ENCODE measurements at places on chromosomes 7 and 10.

DNA sequence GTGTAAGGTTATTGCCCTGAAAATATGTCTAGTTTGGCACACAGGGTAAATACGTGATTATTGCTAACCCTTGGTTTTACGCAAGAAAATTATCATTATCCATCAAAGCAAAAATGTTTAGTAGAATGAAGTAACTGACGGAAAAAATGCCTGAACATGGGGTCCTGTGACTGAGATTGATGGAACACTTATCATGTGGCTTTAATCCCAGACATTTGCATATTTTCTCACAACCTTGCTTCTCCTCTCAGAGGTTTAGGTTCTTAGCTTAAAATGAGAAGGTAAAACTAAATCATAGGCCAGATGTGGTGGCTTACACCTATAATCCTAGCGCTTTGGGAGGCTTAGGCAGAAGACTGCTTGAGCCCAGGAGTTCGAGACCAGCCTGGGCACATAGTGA, 1010.7 kb downstream of the LRMDA start:
- no peak for DNase-seq

DNA sequence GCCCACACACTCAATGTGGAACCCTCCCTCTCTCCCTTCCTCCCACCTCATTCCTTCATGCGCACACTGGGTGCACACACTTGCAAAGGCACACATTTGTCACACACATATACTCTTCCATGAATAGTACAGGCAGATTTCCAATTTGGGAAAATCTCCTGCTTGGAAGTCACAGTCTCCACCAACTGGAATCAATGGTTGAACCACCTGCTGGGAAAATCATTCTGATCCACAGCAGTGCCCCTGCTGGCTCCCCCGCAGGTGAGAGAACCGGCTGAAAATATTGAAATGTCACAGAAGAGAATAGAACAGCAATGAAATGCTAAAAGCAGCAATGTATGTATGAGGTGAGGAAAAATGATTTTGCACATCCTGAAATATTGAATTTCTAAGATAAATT, 232.7 kb downstream of the ADAM12 start:
- no peak for DNase-seq

DNA sequence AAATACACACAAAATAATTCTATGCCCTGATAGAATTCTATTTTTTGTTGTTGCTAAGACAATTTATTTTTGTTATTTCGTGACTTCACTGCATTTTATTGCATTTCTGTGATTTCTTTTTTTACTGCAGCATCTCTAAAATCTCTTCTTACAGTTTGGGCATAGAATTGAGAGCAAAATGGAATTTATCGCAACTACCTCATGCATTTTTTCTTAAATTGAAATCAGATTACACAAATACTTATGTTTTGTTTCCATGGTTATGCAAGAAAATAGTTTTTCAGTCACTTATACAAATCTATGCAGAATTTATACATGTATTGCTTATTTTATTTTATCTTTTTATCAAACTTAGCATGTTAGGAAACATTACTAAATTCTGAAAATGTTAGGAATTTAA, 781.8 kb upstream of the LRRTM3 start:
- DNase-seq = no peak

DNA sequence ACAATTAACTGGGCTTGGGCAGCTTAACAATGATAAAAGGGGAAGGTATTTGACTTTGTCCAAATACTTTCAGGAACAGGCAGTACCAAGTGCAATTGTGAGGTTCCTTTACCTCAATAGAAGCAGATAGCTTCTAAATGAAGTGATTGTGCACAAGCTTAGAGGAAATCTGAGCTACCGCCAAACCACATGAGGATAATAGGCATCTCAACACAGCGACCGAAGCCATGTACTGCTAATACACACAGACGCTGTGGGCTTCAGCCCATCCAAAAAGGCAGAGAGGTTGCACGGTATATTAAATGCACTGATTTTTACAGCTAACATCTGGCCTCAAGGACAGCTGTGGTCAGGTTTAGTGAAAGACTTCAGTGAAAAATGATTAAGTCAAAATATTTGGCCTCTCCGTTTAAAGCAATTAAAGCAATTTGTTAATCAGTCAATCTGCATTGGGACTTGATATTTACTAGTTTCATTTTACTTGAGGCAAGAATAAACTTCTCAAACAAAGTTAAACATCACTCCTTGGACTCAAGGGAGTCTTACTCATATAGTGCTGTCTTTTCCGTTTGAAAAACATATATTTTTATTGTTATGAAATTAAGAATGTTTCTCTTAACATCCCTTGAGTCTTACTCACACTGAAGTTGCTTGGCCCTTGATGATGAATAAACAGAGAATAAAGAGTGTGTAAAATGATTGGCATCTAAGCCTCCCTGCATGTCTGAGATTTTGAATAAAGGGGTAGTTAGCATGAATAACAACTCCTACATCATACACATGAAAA, 306.3 kb downstream of the C7orf25 start:
- no peak for DNase-seq

DNA sequence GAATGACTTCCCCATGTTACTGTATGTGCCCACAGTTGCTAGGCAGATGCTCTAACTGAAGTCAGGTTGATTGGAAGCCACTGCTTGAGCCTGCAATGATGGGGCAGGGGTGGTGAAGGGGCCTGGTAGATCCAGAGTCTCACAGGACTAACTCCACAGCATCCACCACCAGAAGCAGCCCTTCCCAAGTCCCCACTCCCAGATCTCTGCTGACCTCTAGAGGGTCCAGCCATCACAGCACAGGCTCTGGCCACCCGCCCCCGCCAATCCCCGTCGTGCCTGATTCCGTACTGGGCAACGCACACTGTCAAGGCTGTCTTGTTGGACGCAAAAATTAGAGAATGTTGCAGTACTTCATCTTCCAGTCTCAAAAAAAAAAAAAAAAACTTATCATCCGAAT, 136.8 kb upstream of the PDE1C start:
- peak; percentile 77 for DNase-seq

GRCh38 chr7:117692338-117692737, 180.9 kb downstream of the CTTNBP2 start:
- DNase-seq = no peak

- peak; percentile 98 for DNase-seq
Measured at GRCh38 chr7:1086588-1087464, 1.1 kb upstream of the GPER1 start.

DNA sequence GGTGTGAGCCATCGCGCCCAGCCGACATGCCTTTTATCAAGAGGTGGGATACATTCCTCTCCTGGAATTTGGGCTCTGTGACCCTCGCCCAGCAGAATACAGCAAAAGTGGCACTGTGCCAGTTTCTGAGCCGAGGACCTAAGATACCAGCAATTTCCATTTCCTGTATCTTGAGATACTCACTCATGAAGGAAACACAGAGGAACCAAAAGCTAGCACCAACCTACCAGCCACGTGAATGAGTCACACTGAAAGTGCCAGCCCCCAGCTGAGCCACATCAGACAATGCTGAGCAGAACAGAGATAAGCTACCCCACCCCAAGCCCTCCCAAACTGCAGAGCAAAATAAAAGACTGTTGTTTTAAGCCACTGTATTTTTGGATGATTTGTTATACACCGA, 56.3 kb downstream of the CACUL1 start:
- no peak for DNase-seq

GRCh38 chr7:156816943-156817572, 75.9 kb downstream of the LMBR1 start:
- no peak for DNase-seq

- no peak for DNase-seq
Measured at GRCh38 chr7:11957956-11958355, 126.0 kb upstream of the THSD7A start.

DNA sequence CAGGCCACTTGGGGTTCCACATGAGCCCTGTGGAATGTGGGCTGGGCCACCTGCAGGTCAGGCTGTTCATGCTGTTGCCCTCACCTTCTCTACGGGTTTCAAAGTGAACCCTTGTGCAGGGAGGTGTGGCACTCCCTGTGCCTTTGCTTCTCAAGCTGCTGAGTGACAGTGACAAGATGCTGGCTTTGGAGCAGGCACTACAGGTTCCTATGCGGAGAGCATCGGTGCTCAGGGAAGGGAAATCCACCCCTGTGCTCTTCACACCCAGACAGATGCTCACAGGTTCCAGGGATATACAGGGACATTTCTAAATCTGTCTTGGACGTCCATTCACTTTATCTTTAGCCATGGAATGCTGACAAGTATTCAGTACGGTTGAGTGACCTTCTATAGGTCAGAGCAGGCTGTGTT, 1005.0 kb downstream of the LRMDA start:
- no peak for DNase-seq

GRCh38 chr10:60291344-60291930, 98.2 kb downstream of the ANK3 start:
- no peak for DNase-seq

DNA sequence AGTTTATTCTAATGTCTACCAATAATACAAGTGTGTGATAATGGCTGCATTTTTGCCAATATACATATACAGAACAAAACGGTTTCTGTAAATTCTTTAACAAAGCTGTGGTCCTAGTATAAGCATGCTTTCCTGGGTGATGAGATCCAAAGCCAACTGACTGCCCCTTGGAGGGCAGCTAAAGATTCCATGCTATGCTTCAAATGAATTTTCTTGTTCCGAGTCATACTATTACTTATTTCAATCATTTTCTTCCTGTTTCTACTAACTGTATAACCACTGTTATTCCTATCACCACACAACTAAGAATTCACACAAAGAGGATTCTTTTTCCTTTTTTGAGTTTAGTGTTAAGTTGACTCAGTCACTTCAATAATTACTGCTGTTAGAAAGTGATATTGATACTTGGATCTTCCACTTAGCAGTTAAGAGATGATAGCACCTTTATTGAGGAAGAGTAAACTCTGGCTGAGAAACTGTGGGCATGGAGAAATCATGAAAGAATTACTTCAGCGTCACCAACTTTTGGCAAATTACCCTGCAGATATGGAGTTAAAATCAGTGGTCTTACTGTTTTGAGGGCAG, 197.5 kb downstream of the ARL4A start:
- DNase-seq = no peak

DNA sequence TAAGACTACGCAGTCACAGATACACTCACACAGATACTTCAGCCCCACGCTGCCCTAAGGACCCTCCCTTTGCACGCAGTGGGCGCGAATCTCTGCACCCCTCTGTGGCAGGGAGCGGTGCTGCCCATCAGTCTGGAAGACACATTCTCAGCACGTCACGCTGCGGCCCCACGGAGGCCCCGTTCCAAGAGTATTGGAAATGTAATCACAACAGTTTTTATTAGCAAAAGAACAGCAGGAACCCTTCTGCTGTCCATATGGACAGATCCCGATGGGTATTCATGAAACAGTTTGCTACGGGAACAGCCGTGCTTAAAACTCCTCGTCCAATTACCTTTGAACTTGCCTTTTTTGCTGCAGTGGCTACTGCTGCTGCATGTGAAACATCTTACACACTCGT, 131.0 kb downstream of the RPS24 start:
- DNase-seq = no peak

DNA sequence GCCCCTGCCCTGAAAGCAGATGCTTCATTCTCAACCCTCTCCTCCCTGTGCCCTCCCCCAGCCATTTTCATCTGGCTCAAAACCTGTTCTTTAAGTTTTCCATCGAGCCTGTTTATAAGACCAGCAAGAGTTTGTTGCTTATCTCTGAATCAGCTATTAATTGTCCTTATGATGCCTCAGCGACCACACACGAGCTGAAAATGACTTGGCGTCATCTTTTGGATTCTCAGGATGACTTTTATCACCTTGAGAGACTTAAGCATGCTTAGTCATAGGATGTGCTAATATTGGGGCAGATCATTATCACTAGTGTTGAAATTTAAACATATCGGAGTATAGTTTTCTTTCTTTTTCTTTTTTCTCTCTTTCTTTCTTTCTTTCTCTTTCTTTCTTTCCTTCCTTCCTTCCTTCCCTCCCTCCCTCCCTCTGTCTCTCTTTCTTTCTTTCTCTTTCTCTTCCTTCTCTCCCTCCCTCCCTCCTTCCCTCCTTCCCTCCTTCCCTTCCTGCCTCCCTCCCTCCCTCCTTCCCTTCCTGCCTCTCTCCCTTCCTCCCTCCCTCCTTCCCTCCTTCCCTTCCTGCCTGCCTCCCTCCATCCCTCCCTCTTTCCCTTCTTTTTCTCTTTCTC, 184.5 kb downstream of the PHTF2 start:
- DNase-seq = no peak

GRCh38 chr7:137519947-137520346, 176.4 kb upstream of the PTN start:
- DNase-seq = no peak

DNA sequence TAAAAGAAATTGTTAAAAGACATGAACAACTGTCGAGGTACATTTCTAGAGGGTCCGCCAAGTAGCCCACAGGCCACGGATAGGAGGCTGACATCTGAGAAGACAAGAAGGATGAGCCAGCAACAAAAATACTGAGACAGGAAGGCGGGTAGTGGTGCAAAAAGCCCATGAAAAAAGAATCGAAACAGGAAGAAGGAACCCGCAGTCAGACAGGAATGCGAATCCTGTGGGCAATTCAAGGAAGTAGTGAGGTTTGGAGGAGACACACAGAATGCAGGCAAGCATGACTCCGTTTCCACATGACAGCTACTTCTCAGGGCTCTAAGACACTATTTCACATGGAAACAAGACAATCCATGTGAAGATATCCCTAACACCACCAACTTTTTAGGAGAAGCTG, 125.2 kb downstream of the DOCK4 start:
- DNase-seq = no peak

DNA sequence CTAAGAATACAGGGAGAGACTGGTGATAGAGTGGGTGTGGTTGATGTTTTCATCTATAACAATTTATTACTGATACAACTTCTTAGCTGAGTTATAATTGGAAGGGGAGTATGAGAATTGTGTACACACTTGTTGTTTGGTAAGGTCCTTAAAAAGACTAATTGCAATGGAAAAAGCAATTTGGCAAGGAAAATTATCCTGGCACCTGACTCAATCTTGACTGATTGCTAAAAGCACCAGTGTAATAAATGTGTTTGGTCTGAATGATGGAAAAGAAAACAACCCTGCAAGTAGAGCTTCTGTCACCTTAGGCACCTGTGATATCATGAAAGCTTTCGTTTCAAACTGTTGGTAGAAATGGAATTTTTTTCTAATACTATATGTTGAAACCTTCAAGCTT, 6.7 kb upstream of the GSDME start:
- DNase-seq = no peak

DNA sequence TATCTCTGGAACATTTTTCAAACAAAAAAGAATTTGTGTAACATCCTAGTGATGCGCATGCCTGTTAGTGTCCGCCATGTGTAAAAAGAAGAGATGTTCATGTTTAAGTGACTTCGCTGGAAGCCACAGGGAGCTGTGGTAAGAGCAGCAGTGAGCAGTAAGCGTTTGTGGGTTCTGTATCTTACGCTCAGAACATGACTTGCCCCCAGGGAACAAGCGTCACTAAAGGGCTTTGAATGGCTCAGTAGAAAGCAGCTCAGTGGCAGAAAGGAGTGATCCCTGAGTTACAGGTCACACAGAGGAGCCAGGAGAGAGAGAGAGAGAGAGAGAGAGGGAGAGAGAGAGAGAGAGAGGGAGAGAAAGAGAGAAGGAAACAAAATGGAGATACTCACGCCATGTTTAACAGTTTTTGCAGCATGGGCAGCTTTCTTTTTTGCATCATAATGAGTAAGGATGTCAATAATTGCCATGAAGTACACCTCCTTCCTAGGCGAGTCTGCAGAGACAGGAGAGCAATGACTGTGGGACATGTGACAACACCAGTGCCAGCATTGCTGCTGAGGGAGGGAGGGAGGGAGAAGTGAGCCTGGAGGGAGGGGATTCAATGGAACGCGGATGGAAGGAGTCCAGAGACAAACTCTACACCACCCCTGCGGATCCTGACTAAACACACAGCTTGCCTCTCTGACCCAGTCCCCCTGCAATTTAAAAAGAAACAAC, 174.6 kb downstream of the PIP4K2A start:
- no peak for DNase-seq
